ENCODE measurements at places on chromosomes 7 and 10.

- DNase-seq, result no peak
These were observed 4.6 kb downstream of the ARPC1B start for GRCh38 chr7:99379043-99379577.

- no peak for DNase-seq
These were observed 25.2 kb upstream of the PRR15 start for GRCh38 chr7:29538389-29538788.

- DNase-seq, result no peak
These were observed 80.9 kb downstream of the NT5C2 start for GRCh38 chr10:103111918-103112877.

GRCh38 chr10:11693376-11693775, 48.8 kb upstream of the ECHDC3 start:
- no peak for DNase-seq

DNA sequence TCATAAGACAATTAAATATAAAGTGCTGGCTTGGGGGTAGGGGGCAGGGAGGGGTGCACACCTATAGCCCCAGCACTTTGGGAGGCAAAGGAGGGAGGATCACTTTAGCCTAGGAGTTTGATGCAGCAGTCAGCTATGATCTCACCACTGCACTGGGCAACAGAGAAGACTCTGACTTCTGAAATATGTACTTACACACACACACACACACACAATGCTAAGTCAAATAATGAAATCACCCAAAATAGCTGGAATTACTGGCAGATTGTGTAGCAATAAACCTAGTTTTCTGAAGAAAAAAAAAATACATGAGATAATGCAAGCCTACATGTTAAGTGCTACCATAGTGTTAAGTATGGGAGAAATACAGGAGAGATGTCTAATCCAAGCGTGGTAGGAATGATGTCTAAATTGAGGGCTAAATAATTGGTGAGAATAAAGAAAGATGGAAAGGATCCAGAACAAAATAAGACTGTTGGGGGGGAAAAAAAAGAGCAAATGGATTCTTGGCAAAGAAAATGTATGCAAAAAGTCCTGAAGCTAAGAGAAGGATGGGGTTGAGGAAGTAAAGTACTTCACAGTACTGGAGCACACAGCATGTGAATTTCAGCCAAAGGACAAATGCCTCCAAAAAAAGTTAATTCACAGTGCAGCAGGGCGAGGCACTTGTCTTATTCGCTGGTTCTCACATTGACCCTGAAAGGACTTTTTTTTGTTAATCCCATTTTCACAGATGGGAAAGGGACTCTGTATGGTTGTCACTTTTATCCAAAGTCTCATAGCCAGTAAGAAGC, 73.9 kb downstream of the IGF2BP3 start:
- DNase-seq, result no peak

DNA sequence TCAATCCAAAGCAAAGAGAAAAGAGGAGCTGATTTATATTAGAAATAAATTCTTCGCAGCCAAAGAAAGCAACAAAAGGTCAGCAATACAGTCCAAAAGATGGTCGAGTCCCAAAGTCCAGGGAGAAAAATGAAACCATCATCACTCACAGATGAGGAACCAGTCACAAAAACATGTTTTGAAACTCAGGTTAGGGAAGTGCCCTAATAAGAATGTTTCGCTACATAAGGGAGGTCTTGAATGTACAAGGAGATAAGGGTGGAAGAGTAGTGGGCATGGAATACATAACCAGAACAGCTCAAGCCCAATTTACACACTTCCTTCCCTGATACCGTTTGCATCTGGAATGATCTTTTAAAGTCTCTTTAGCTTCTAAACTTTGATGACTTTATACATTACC, 53.6 kb downstream of the VPS41 start:
- no peak for DNase-seq

- DNase-seq, result no peak
These were observed 9.7 kb upstream of the ADAM8 start for GRCh38 chr10:133286366-133286765.

DNA sequence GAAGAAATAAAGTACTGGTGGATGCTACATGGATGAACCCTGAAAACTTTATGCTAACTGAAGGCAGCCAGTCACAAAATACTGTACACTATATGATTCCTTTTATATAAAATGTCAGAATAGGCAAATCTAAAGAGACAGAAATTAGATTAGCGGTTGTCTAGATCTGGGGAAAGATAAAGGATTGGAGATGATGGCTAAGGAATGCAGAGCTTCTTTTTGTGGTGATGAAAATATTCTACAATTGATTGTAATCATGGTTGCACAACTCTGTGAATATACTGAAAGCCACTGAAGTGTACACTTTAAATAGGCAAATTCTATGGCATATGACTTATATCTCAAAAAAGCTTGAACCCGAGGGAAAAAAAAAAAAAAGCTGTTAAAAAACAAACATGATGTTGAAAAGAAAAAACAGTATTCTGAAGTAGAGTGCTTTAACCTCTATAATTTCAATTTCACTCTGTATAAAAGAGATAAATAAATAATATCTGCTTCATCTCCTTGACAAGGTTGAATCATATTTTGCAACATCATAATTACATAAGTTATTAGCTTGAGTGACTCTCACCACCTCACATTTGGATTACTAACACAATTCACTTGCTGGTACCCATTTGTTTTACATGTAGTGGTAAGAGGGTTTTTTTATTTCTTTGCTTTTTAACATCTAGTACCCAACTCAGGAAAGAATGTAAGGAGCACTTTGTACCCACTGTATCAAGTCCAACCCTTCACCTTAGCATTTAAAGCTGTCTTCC, 2.8 kb upstream of the GNAI1 start:
- DNase-seq, result no peak

DNA sequence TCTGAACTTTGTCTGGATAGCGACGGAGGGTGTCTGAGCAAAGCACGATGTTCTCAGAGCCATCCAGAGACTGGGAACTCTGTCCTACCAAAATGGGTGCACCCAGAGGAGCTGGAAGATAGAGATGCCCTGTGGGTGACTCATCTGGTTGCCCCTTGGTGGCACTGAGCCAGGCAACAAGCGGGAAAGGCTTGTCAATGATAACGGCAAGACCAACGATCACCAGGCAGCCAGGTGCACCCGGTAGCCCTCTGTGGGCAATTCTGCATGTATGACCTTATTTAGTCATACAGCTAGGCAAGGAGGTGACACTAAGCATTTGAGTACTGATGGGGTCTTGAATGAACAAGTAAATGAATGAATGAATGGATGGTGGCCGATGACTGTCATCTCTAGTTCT, 2.8 kb upstream of the ELN start:
- DNase-seq, result no peak

GRCh38 chr7:107291434-107291833, 122.6 kb downstream of the HBP1 start:
- no peak for DNase-seq

GRCh38 chr7:144445590-144445989, 42.1 kb upstream of the NOBOX start:
- no peak for DNase-seq

DNA sequence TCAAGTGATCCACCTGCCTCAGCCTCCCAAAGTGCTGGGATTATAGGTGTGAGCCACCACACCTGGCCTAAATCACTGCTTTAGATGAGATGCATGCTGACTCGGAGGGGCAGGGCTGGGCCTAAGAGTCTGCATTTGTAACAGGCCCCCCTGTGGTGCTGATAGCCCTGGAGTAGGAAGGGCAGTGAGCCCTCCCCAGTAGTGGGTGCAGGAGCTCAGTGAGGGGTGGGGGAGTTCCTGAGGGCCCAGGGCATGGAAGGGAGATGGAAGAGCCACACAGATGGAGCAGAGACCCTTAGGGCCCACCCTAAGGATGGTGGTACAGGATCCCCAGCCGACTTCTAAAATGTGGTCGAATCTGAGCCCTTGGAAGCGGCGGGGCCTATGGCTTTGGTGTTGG, 131.7 kb upstream of the PPIF start:
- no peak for DNase-seq

GRCh38 chr10:6312636-6313035, 109.9 kb downstream of the PFKFB3 start:
- no peak for DNase-seq

- DNase-seq, result no peak
These were observed 107.3 kb downstream of the PDGFA start for GRCh38 chr7:412313-412710.

GRCh38 chr7:376306-377079, 86.5 kb downstream of the FOXL3 start:
- DNase-seq, result no peak

GRCh38 chr10:124354411-124355382, 64.0 kb downstream of the OAT start:
- no peak for DNase-seq

All from NCI-H1417 treated with DMSO at 0.1 percent for 48 hours (cell line).